ENCODE measurements at places on chromosomes 11 and 22.

DNA sequence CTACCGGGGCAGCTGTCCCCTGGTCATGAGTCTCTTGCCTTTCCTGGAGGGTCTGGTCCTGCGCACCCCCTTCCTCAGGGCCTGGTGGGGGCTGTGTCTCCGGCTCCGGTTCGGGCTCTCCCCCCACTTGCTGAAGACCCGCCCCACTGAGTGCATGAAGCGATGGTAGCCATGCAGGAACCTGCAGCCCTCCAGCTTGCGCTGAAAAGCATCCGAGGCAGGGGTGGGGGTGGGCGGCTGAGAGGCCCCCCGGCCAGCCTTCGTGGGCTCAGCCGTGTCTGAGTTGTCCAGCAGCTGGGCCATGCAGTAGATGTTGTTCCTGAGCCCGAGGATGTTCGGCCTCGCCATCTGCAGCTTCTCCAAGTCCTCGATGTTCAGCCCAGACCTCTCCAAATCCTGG lies 2.8 kb downstream of the OSM start:
- no peak for DNase-seq

DNA sequence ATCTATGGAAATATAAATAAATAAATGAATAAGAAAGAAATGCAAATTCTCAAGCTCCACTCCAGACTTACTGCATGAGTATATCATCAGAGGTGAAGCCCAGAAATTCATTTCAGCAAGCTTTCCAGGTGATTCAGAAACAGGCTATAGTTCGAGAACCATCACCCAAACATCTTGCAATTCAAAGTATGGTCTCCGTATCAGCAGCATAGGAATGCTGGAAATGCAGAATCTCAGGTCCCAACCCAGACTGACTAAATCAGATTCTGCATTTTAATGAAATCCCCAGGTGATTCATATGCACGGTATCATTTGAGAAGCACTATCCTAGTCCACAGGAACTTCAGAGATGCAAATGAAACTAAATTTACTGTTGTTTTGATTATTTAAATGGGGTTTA lies 95.3 kb downstream of the SERGEF start:
- no peak for DNase-seq

GRCh38 chr11:101030692-101031091 lies 98.9 kb downstream of the PGR start:
- DNase-seq = no peak

- DNase-seq = no peak
Measured at GRCh38 chr11:128394431-128395089, 192.8 kb downstream of the ETS1 start.

- no peak for DNase-seq
Measured at GRCh38 chr11:62122076-62122475, 1.7 kb upstream of the INCENP start.

DNA sequence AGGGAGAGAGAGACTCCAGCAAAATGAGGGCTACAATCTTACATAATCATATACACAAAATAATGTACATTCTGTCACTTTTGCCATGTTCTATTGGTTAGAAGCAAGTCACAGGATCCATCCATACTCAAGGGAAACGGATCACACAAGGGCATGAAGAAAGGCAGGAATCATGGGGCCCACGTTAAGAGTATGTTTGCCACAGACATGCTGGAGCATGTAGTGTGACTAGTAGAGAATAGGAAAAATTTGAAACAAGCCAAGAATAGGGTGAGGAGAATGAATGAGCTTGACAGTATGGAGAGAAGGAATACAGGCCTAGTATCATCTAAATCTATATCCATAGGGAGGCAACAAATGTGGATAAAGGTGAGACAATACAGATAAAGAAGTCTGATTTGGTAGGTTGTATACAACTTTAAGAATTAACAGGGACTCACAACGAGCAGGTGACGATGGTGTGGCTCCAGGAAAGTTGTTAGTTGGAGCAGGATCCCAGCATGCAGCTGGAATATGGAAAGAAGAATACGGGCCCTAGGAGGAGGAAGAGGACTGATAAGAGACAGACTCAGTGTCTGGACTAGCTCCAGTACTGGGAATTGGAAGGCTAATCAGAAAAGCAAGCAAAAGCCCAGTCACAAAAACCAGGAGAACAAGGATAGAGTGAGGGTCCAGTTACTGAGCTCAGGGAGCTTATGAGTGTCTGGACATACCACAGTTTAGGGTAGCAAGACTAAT lies 301.7 kb upstream of the PITPNB start:
- DNase-seq = no peak

- DNase-seq = no peak
Measured at GRCh38 chr11:24708616-24709015, 211.8 kb downstream of the LUZP2 start.

- no peak for DNase-seq
Measured at GRCh38 chr11:29268733-29269132, 748.1 kb downstream of the KCNA4 start.

GRCh38 chr11:123325533-123325932 lies 104.5 kb upstream of the GRAMD1B start:
- DNase-seq = no peak

GRCh38 chr11:98736833-98737232 lies 283.9 kb upstream of the CNTN5 start:
- no peak for DNase-seq

GRCh38 chr22:43483669-43484068 lies 71.9 kb downstream of the MPPED1 start:
- DNase-seq = no peak

GRCh38 chr22:37741312-37741795 lies 44.5 kb downstream of the TRIOBP start:
- no peak for DNase-seq

GRCh38 chr11:593347-593746 lies 17.1 kb downstream of the PHRF1 start:
- no peak for DNase-seq

GRCh38 chr11:88972210-88972609 lies 93.6 kb downstream of the GRM5 start:
- no peak for DNase-seq

DNA sequence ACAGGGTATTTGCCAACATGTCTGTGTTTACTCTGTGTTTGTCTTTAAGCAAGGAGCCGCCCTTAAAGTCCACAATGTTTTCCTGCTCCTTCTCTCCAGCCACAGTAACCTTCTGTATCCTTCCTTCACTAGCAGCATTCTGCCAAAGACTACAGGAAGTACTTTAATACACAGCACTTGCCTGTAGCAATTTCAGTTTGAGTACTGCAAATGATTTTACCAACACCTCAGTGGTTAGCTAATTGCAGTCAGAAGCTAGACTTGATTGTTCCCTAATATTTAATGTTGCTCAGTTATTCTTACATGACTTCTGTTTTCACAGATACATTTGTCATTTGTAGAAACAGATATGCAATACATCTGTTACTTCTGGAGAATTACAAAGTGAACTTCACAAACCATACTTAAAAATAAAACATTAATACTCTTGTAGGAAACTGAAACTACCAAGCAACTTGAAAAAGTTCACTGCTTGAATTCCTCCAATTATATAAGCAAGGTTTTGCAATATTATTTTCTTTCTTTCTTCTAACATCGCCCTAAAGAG lies 69.1 kb downstream of the FCHSD2 start:
- no peak for DNase-seq

DNA sequence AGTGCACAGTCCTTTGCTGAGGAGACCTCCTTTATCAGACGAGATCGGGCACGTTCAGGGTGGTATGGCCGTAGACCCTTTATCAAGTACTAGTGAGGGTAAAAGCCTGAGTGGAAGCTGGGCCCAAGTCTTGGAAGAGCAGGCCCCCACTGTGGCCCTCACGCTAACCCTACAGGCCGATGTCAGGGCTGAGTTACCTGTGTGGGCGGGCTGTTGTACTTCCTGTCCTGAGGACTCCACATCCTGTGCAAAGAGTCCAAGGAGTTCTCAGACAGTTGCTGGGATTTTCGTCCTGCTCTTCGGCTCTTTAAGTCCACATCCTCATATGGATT lies 34.9 kb downstream of the RPL27A start:
- no peak for DNase-seq

DNA sequence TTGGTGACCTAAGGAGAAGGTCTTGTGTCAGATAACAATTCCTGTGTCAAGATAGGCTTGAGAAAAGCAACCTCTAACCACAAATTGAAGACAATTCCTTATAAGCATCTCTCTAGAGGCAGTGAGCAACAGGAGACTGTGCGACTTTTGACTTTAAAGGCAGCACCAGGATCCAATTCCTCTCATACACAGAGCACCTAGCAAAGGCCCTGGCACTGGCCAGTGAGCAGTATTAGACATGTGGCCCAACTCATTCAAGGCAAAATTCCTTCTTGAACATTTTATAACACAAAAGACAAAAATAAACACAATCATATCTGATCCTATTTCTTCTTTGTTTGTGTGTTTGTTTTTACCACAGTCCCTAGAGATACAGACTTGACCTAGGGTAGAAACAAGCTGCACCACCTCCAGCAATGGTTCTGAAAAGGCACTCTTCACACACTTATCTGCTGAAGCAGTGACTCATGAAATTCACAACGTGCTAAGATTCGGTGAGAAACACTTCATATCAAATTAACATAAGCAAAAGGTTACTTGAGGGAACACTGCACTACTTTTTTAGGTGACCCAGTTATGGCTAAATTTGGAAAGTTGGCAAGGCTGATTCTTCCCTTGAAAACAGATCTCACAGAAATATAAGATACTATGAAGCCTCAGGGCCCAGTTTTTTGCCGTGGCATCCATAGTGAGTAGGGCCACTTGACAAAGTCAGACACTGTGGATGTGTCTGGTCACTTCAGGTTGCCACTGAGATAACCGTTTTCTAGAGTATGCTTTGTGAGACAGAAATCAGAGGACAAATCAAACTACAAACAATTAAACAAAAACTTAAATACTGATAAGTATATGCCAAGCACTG lies 1018.9 kb downstream of the DLG2 start:
- DNase-seq = no peak

GRCh38 chr11:134062265-134063123 lies 6.4 kb upstream of the JAM3 start:
- no peak for DNase-seq

DNA sequence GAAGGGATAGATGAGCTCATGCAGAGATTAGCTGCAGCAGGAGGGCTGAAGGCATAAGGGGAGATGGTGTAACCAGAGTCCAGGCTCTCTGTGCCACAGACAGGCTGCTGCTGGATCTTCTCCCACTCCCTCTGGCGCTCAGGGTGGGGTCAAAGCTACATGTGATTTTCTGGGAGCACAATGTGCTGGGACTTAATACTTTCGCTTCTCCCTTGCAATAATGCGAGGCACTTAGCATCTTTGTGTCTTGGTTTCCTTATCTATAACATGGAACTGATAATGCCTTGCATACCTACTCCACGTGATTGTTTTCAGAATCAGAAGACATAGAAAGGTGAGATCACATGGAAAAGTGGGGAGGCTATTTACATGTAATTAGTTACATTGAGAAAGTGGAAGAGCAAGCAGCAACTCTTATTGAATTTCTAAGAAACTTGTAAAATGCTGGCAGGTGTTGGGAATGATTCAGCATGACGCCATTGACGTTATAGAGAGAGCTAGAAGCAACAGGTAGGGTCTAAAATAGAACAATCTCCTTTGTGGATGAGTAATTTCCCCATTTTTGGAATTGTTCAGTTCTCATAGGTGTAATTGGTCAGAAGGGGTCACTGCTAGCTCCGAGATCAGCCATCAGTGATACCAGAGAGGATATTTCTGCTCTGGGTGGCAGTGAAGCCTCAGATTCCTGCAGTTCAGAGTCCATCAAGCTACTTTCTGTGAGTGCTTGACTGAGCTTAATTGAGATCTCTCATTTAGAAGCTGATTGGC lies 8.2 kb upstream of the OR9I1 start:
- no peak for DNase-seq

DNA sequence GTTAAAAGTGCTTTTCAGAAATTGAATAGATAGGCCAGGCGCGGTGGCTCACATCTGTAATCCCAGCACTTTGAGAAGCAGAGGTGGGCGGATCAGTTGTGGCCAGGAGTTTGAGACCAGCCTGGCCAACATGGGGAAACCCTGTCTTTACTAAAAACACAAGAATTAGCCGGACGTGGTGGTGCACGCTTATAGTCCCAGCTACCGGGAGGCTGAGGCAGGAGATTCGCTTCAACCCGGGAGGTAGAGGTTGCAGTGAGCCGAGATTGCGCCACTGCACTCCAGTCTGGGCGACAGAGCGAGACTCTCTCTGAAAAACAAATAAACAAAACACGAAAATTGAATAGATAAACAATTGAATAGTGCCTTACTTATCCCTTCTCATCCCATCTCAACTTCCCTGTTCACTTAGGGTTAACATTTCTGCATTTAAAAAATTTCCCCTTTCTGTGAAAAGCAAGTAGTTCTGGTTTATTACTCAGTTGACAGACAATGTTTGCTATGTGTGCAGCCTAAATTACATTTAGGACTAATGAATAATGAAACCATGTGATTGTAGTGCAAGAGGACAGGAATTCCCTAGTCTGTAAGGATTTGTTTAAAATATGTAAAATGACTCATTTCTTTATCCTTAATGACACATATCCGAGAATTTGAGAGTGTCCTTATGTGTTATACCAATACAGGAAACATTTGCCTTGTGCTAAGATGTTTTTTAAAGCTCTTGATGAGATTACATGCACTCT lies 6.0 kb downstream of the RNF169 start:
- no peak for DNase-seq

GRCh38 chr11:110086892-110087309 lies 6.3 kb upstream of the ZC3H12C start:
- no peak for DNase-seq

- DNase-seq = no peak
Measured at GRCh38 chr11:34223021-34223813, 117.8 kb downstream of the NAT10 start.

- DNase-seq = no peak
Measured at GRCh38 chr11:64299847-64300648, at the start of gene CATSPERZ. Gene CATSPERZ, plus strand, starts transcription at chr11:64300358. Its CDS starts 53 bp downstream, at chr11:64300411.

DNA sequence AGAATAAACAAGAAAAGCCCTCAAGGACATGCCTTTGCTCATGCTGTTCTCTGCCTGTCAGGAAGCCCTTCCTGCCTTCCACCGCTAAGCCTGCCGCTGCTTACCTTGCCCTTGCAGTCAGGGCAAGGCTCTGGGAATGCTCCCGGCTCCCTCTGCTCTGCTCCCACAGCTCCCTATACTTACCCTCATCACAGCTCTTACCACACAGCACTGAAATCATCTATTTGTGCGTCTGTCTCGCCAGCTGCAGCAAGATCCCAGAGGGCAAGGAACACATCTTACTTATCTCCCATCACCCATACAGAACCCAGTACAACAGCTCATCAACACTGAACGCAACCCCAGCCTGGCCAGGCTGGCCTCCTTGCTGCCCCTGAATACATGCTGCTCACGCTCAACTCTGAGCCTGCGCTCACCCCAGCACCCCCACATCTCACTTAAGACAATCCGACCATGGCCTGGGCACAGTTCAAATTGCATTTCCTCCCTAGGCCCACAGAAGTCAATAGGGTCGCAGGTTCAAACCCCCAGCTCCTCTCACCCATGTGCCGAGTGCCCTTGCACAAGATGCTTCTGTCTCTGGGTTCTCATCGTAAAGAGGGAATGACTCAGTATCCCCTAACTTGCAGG lies 161.8 kb downstream of the IGLL1 start:
- no peak for DNase-seq

GRCh38 chr11:2772544-2773031 lies 72.8 kb upstream of the KCNQ1OT1 start:
- no peak for DNase-seq

- DNase-seq = no peak
Measured at GRCh38 chr11:14137284-14137683, 174.8 kb downstream of the SPON1 start.

- DNase-seq = no peak
Measured at GRCh38 chr22:22168190-22168940, 76.2 kb upstream of the VPREB1 start.

- no peak for DNase-seq
Measured at GRCh38 chr22:29090039-29090438, 17.2 kb downstream of the KREMEN1 start.

Measured in neural crest cell (in vitro differentiated cells).